ENCODE measurements at places on chromosomes 11 and 22. TPM values are rescaled to one million over a fixed set of nuclear protein-coding genes. Genes with fewer than 3 reads are reported as not detected.

DNAJB13 gene
- not detected for total RNA-seq

SLC29A2 gene
- 31.1 TPM for total RNA-seq

OR2AG1 gene
- total RNA-seq = 0.04 TPM

- H3K27ac ChIP-seq = no peak overlapping the region
- no peak overlapping the region for H3K4me3 ChIP-seq
- DNase-seq = no peak
- H3K27me3 ChIP-seq = peaks cover 10% of the 10 kb centered on the region
These were observed 11.9 kb downstream of the SYT7 start for GRCh38 chr11:61569018-61569417.

DNA sequence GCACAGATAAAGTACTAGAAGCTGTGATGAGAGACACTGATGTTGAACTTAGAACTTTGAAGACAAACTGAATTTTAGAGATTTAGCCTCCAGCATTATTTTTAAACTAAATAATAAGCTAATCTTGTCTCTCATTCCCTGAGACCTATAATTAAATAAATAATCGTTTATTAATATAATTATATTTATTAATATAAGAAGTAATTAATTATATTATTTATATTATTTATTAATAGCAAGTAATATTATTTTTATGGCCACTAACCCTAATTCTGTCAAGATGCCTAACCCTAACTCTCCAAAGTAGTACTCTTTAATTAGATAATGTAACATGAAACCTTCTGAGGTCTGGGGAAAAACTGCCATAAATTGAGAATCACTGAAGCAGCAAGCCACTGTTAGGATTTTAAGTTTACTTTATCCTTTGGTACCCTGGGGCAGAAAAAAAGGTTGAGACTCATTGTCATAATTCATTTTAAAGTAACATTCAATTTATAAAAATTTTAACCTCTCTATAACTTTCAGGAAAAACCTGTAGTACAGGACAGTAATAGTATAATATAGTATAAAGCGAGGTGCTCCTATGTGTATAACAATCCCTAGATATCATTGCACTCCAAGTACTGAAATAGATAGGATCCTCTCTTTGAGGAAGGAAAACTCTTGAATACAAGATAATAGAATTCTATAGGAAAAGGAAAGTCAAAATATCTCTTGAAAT lies 85.4 kb downstream of the TTC28 start:
- no peak overlapping the region for H3K27ac ChIP-seq
- no peaks in the 10 kb centered on the region for H3K27me3 ChIP-seq
- no peak overlapping the region for H3K4me3 ChIP-seq
- DNase-seq = no peak
- no peaks in the 10 kb centered on the region for H3K36me3 ChIP-seq
- no peaks in the 10 kb centered on the region for H3K4me1 ChIP-seq

DNA sequence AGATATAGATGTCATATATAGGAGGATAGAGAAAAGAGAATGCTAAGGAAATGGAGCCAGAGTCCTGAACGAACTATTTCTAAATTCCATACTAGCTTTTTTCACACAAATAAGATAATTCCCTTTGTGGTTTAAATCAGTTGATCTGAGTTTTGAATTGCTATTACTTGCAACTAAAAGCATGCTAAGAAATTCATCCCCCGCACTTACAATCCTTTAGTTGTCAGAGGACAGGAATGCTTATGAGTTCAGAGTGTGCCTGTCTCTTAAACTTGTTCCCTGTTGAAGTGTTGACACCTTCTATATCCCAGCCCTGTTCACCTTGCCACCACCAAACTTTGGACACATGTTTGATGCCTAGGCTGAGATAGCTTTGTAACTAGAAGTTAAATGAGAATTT lies 406.2 kb downstream of the METTL15 start:
- H3K27ac ChIP-seq = no peak overlapping the region
- no peaks in the 10 kb centered on the region for H3K4me1 ChIP-seq
- no peaks in the 10 kb centered on the region for H3K27me3 ChIP-seq
- no peak for DNase-seq

- H3K27me3 ChIP-seq = no peaks in the 10 kb centered on the region
- no peaks in the 10 kb centered on the region for H3K4me1 ChIP-seq
- H3K36me3 ChIP-seq = no peaks in the 10 kb centered on the region
- no peak overlapping the region for H3K4me3 ChIP-seq
- no peak overlapping the region for H3K27ac ChIP-seq
- DNase-seq = peak; percentile 34
These were observed 20.0 kb downstream of the CPT1A start for GRCh38 chr11:68821670-68822069.

GRCh38 chr11:26621132-26621531 lies 49.1 kb upstream of the MUC15 start:
- no peak overlapping the region for H3K27ac ChIP-seq
- H3K36me3 ChIP-seq = no peaks in the 10 kb centered on the region
- no peak for DNase-seq
- 0 out of 2 replicates have a peak, but pooled peaks cover 4% of the 10 kb centered on the region for H3K4me1 ChIP-seq
- H3K27me3 ChIP-seq = no peaks in the 10 kb centered on the region

GRCh38 chr22:27416511-27417420 lies 384.8 kb downstream of the MN1 start:
- peak; percentile 83 for DNase-seq
- no peaks in the 10 kb centered on the region for H3K36me3 ChIP-seq
- H3K27ac ChIP-seq = 0 out of 2 replicates have a peak overlapping the region, but pooled peaks have one; percentile 4
- no peaks in the 10 kb centered on the region for H3K27me3 ChIP-seq
- no peak overlapping the region for H3K4me3 ChIP-seq
- H3K4me1 ChIP-seq = peaks cover 18% of the 10 kb centered on the region
